Esophagus squamous epithelium (tissue), 5 donors: ENCODE measurements at places on chromosomes 3 and 15. TPM values are rescaled to one million over a fixed set of nuclear protein-coding genes. Genes with fewer than 3 reads are reported as not detected.

DNA sequence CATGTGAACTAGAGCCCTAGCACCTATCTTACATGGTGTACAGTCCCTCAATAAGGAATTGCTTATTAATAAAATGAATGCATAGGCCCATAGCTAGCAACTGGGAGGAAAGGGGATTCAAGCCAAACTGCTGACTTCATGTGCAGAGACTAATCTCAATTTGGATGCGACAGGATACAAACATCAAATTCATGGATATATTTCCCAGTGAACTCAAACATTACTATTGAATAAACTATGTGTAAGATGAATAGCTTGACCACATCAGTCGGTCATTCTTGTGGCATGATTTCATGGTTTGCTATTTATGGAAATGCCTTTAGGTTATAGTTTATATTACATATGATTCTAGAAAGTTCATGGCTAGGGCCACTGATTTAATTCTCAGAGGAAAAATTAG, 268.6 kb upstream of the SLITRK3 start:
- H3K4me1 ChIP-seq = no peaks in the 10 kb centered on the region
- H3K27ac ChIP-seq = no peak overlapping the region

GRCh38 chr15:63517202-63517601, 12.8 kb downstream of the USP3 start:
- H3K27ac ChIP-seq = no peak overlapping the region
- no peak for DNase-seq
- peaks cover 42% of the 10 kb centered on the region for H3K4me1 ChIP-seq
- no peaks in the 10 kb centered on the region for H3K36me3 ChIP-seq

The SPESP1 gene
- not detected for total RNA-seq

- DNase-seq = no peak
- no peaks in the 10 kb centered on the region for H3K4me1 ChIP-seq
- H3K27me3 ChIP-seq = no peaks in the 10 kb centered on the region
- H3K27ac ChIP-seq = no peak overlapping the region
- no peaks in the 10 kb centered on the region for H3K36me3 ChIP-seq
Observed at GRCh38 chr3:60207905-60208304, 1043.3 kb downstream of the FHIT start.

The CEP152 gene
- 5.0 TPM for total RNA-seq

The DMXL2 gene
- total RNA-seq = 15.1 TPM

DNA sequence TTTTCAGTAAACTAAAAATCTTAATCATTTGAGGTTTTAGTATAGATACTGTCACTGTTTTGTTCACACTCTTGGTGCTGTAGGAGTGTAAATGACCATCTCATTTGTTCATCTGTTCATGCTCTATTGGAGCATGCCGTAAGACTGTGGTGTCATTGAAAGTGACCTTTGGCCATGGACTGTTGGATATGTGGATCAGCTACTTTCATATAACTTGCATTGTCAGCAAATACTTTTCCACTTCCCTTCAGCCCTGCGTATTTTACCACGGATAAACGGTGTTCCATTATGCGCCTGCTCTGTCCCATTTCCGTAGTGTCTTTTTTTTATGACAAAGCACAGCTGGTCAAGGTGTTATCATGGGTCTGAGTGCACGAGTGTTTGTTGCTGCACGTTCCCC, 32.6 kb upstream of the SENP5 start:
- H3K4me1 ChIP-seq = no peaks in the 10 kb centered on the region
- H3K27ac ChIP-seq = no peak overlapping the region
- H3K27me3 ChIP-seq = no peaks in the 10 kb centered on the region
- no peak overlapping the region for H3K4me3 ChIP-seq

DNA sequence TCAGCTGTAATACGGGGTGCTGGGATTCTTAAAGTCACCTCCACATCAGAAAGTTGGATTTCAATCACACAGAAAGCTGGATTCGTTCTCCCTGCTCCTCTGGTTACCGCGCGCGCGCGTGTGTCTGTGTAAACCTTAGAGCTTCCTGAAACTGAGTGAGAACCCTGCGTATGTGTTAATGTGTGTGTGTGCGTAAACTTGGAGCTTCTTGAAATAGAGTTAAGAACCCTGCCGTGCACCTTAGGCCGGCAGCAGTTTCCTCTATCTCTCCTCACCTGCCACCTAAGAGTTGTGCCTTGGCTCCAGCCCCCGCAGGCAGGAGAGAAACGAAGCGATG, 531 bp downstream of the LZTFL1 start:
- peak overlapping the region; percentile 93 for H3K4me3 ChIP-seq
- peak overlapping the region; percentile 64 for H3K27ac ChIP-seq
- H3K4me1 ChIP-seq = peaks cover 6% of the 10 kb centered on the region
- no peak for DNase-seq
- H3K36me3 ChIP-seq = peaks cover 15% of the 10 kb centered on the region

The KBTBD13 gene
- total RNA-seq = not detected

The OXTR gene
- total RNA-seq = 4.7 TPM

DNA sequence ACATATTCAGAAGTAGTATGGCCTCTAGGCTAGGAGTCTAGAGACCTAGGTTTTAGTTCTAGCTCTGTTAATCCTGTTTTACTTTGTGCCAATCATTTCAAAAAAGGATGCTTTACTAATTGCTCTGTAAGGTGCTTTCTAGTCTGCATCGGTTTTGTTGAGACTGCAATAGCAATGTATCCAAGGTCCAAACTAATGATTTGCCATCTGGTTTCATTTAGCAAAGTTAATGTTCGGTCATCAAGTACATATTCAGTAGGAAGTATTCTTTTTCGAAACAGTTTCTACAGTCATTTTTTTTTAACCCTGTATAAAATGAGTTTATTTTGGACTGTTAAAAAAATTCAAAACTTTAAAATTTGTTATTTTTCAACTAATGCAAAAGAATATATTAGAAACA, 2.0 kb upstream of the GALK2 start:
- peaks cover 33% of the 10 kb centered on the region for H3K4me1 ChIP-seq
- H3K27ac ChIP-seq = no peak overlapping the region
- H3K36me3 ChIP-seq = no peaks in the 10 kb centered on the region
- no peak for DNase-seq

DNA sequence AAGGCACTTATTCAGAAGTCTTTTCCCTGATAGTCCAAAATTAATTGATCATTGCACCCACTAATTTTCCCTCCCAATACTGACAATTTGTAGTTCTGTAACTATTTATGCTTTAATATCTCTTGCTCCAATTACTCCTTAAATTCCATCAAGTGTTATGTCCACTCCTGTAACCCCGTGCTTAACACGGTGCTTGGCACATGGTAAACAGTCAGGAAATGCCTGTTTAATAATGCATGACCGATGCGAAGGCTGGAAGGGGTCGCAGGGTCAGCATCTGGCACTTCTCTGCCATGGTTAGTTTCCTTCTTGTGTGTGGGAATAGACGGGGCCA, 553 bp upstream of the SEC22A start:
- no peaks in the 10 kb centered on the region for H3K36me3 ChIP-seq
- H3K27me3 ChIP-seq = no peaks in the 10 kb centered on the region
- H3K4me1 ChIP-seq = peaks cover 4% of the 10 kb centered on the region
- DNase-seq = no peak
- peak overlapping the region; percentile 93 for H3K4me3 ChIP-seq

DNA sequence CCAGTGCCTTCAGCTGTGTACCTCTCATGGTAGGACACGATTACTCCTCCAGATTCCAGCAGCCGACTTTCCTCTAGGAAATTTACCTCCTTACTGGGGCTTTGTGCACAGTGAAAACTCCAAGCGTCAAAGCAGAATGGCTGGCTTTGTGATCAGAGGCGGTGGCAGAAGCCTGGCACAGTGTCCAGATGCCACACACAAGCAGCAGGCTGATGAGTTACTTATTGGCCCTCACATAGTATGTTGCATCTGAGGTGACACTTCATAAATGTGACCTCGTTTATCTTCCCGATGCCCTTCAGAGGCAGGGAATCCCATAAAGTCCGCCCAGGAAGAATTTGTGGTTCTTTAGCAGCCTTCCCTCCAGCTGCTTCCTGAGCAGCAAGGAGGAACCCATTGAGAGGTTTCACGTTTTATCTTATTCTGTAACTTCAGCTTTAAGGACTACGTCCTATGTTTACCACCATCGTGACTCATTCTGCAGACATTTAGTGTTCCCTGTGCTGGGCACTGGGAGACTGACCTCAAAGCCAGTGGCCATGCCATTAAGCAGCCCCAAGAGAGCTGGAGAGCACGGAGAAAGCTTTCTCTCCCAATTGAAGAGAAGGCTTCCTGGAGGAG, 107.1 kb upstream of the C15orf61 start:
- DNase-seq = no peak
- no peaks in the 10 kb centered on the region for H3K36me3 ChIP-seq
- no peaks in the 10 kb centered on the region for H3K27me3 ChIP-seq
- H3K4me1 ChIP-seq = no peaks in the 10 kb centered on the region
- no peak overlapping the region for H3K4me3 ChIP-seq
- H3K27ac ChIP-seq = no peak overlapping the region

DNA sequence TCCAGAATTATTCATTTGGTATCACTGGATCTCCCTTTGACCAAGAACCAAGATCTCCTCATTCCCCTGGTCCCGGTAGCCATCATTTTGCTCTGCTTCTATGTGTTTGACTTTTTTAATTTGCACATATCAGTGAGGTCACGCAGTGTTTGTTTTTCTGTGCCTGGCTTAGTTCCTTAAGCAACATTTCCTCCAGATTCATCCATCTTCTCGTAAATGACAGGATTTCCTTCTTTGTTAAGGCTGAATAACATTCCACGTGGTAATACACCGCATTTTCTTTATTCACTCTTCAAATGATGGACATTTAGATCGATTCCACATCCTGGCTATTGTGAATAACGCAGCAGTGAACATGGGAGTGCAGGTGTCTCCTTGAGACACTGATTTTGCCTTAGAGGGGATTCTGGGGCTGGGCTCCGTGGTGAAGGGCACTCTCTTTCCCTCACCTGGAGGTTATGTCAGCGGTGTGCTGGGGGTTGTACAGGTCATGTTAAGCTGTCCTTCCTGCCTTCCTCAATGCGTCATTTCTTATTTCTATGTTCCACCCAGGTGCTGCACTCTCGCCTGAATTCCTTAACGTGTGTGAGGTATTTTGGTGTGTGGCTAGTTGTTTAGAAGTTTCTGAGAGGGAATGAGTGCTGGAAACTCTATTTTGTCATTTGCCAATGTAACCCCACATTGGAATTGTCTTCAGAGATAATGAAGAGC, 212.2 kb downstream of the LPP start:
- peaks cover 6% of the 10 kb centered on the region for H3K4me1 ChIP-seq
- no peaks in the 10 kb centered on the region for H3K27me3 ChIP-seq
- no peak for DNase-seq
- no peaks in the 10 kb centered on the region for H3K36me3 ChIP-seq
- H3K4me3 ChIP-seq = no peak overlapping the region
- H3K27ac ChIP-seq = peak overlapping the region; percentile 3

The NR2F2 gene
- total RNA-seq = 6.5 TPM

DNA sequence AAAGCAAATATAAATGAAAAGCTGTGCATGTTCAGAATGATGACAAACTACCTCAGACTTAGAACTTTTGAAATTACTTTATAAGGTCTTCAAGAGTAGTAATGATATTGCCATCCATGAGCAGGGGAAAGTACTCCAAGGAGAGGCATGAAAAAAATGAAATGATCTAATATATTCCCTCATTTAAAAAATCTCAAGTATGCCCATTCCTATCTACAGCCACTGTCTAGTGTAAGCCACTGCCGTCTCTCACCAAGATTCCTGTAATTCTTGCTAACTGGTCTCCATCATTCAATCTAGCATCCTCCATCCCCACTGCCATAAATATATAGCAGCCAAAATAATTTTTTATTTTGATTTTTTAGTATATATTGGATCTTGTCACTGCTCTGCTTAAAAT, 258.8 kb downstream of the PLOD2 start:
- no peak for DNase-seq
- H3K4me1 ChIP-seq = peaks cover 22% of the 10 kb centered on the region
- no peaks in the 10 kb centered on the region for H3K27me3 ChIP-seq
- no peaks in the 10 kb centered on the region for H3K36me3 ChIP-seq
- no peak overlapping the region for H3K27ac ChIP-seq
- no peak overlapping the region for H3K4me3 ChIP-seq

DNA sequence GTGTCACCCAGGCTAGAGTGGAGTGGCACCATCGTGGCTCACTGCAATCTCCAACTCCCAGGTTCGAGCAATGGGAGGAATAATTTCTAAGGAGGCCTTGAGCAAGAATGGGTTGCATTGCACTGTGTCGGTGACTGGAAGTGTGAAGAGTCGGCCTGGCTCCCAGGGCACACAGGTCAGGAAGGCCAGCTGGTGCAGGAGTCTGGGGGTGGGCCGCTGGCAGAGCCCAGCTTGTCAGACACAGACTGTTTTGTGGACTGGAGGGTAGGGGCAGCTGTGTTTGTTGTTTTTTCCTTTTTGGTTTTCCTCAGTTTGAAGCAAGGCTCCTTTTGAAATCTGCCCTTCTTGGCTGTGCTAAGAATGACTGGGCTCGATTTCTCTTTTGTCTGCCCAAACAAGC, 66.2 kb downstream of the ITGA11 start:
- H3K27ac ChIP-seq = peak overlapping the region; percentile 39
- peaks cover 47% of the 10 kb centered on the region for H3K4me1 ChIP-seq
- H3K4me3 ChIP-seq = no peak overlapping the region
- no peaks in the 10 kb centered on the region for H3K27me3 ChIP-seq

The THRB gene
- 7.5 TPM for total RNA-seq

GRCh38 chr15:64525828-64526530, 65.6 kb downstream of the ZNF609 start:
- H3K27me3 ChIP-seq = no peaks in the 10 kb centered on the region
- H3K4me3 ChIP-seq = no peak overlapping the region
- no peaks in the 10 kb centered on the region for H3K36me3 ChIP-seq
- no peak overlapping the region for H3K27ac ChIP-seq
- peaks cover 11% of the 10 kb centered on the region for H3K4me1 ChIP-seq

GRCh38 chr15:91150502-91151160, 50.6 kb downstream of the SV2B start:
- peaks cover 5% of the 10 kb centered on the region for H3K4me1 ChIP-seq
- no peak overlapping the region for H3K4me3 ChIP-seq
- no peak overlapping the region for H3K27ac ChIP-seq
- DNase-seq = no peak
- no peaks in the 10 kb centered on the region for H3K36me3 ChIP-seq

The UACA gene
- 35.4 TPM for total RNA-seq

DNA sequence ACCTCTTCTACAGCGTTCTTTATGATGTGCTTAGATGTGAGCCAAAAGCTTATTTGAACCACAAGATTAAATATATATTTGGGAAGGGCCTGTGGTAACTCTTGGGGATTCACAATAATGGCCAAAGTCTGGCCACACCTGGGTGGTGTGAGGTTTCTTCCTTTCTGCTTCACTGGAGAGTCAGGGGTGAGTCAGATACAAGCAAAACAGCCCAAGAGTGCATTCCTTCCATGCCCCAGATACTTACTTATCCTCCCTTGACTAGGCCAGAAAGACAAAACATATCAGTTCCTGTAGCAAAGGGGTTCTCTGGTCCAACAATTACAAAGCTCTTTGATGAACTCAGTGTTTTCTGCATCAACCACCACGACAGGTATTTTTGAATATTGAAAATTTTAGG, 941 bp downstream of the ZBED2 start:
- no peaks in the 10 kb centered on the region for H3K36me3 ChIP-seq
- peak overlapping the region; percentile 67 for H3K27ac ChIP-seq
- peak overlapping the region; percentile 30 for H3K4me3 ChIP-seq
- DNase-seq = no peak
- peaks cover 51% of the 10 kb centered on the region for H3K4me1 ChIP-seq
- no peaks in the 10 kb centered on the region for H3K27me3 ChIP-seq
